CD14-positive monocyte (primary cell): ENCODE measurements at places on chromosomes 13 and 19.

DNA sequence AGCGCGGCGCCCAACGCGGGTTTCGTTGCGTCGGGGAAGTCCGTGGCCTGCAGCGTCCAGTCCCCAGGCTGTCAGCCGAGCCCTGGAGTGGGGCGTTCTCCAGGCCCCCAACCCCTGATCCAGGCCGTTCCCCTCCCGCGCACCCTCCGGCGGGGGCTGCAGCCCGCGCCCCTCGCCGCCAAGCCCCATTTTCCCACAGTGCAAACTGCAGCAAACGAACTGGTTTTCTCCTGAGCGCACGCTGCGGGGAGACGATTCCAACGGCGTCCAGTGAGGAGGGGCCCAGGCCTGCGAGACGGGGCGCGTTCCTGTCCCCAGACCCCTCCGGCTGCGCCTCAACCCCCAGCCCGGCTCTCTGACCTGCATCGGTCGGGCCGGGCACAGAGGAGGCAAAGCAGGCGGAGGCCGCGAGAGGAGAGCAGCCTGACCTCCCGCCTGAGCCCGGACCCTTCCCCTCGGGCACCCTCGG is 4.4 kb upstream of the ONECUT3 start:
- no peak for DNase-seq

DNA sequence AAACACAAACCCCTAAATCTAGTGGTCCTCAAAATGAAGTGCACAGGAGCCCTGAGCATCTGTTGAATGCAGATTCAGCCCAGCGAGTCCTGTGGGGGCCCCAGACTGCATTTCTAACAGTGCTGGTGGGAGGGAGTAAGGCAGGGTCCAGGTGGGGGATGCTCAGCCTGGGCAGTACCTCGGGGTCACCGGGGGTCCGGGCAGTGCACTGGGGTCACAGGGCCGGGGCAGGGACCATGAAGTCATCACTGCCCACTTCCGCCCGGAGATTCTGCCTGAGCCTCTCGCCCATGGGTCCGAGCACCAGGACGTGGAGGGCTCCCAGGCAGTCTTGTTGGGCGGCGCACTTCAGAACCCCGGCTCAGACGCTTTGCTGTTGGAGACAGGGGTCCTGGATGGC is 838 bp upstream of the ATP4B start:
- DNase-seq, result no peak

GRCh38 chr13:46527237-46527636 is 25.7 kb upstream of the LRCH1 start:
- no peak for DNase-seq

DNA sequence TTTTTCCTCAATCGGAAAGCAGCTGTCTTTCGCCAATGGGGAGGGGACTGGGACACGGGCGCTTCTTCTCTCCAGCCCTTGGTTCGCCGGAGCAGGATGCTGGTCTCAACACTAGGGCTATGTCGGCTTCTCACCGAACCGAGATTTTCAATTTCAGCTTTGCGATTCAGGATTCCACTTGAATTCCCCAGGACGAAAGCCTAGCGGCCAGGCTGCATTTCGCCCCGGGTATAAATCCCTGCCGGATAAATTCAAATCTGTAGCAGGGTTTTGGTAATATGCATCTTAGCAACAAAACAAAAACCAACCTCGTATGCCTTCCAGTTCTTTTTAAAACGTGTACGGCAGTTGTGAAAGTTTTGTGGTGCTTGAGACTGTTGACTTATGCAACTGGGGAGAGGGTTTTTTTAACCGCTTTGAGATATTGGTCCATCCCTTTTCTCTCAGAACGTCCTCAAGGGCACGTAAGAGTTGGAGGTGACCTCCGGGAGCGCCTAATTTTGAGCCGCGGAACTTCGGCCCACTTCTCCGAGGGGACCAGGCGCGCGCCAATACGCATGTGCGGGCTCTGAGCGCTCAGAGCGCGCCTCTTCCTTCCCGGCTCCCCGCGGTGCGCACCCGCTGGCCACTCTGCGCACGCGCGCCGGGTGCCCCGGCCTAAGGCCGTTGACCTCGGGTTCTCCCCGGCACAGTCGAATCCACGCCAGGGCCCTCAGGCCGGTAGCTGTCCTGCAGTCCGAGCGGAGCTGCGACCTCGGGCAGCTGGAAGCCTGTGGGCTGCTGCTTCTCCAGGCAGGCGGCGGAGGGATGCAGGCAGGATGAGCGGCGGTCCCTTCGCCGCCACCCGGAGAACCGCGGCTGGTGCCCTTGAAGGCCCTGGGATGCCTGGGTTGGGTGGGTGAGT is 7.6 kb downstream of the POU4F1 start:
- no peak for DNase-seq

DNA sequence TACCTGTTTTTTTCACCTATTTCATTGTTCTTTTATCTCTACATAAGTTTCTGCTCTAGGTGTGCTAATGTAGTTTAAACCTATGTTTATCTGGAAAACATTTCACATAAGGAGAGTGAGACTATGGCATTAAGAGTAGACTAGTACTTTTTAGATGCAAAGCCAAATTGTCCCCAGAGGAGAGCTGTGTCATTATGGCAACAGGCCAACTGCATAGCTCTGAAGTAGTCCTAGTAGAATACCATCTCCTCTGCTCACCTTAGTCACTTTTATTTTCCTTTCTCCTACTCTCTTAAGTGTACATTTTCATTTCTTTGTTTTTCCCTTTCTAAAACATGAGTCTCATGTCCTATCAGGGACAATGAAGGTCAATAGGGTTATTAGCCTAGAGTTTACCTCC is 123.1 kb downstream of the ITGBL1 start:
- no peak for DNase-seq
